ENCODE measurements at places on chromosomes 4 and X. TPM values are rescaled to one million over a fixed set of nuclear protein-coding genes. Genes with fewer than 3 reads are reported as not detected.

The CT45A5 gene
- not detected for total RNA-seq

The INTS12 gene
- 18.7 TPM for total RNA-seq

The SORCS2 gene
- total RNA-seq, result 0.20 TPM

The P2RY10 gene
- 2.5 TPM for total RNA-seq

The PRR32 gene
- total RNA-seq, result not detected

The CORIN gene
- total RNA-seq, result 0.47 TPM

The NPY5R gene
- 0.22 TPM for total RNA-seq

All from mucosa of descending colon (tissue), 3 donors.